ENCODE measurements at places on chromosomes 1 and 21.

DNA sequence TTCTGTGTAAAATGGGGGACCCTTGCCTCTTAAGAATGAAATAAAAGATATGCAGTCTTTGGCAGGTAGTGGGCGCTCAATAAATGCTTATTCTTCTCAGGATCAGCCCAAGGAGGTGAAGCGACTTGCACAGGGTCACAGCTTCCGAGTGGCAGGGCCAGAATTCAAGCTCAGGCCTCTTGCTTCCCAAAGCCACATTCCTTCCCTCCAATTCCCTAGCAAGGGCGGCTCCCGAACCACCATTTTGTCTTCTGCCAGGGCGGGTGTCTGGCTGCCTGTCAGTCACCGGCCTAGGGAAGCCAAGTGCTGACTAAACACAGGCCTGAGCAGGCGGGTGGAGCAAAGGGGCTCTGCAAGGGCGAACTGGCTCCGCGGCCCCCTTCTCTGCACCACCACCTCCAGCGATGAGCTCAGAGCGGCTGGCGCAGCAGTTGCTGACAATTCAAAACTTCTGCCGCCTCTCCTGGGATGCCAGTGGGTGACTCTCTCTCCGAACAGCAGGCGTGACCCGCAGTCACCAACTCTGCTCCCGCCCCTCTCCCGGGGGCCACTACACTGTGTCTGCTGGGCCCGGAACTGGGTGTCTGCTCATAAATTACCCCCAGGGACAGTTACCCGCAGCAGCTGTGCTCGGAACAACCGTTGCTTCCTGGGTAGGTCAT lies 10.8 kb downstream of the GPR3 start:
- no peak for DNase-seq

- DNase-seq: no peak
These were observed 2.8 kb downstream of the GALNT2 start for GRCh38 chr1:230069796-230070195.

DNA sequence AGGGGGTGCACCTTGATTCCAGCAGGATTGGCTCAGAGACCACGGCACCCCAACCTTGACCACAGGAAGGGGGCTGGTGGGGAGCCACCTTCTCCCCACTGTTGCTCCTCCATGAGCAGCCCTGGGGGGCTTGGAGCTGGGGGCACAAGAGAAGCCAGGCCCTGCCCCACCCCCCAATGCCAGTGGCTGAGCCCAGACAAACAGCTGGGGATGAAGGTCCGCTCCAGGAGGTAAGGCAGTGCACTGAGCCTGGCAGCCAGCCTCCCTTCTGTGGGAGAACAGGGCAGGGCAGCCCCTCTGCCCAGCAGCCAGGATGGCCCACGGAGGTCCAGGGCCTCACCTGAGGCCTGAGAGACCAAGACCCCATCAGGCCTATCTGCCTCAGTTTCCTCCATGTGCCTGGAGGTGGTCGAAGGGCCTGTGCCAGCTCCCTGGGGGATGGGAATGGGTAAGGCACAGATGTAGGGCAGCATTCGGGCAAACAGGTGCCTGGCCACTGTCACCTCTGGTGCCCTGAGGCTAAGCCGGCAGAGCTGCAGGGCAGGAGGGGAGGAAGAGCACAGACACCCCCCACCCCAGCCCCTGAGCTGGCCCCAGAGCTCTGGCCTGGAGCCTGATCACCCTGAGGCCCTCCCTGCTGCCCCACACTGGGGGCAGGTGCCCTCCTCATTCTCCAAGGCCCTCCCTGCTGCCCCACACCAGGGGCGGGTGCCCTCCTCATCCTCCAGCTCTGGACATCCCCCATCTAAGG lies 7.1 kb downstream of the ITGB2 start:
- no peak for DNase-seq

GRCh38 chr1:2973601-2974593 lies 47.4 kb upstream of the ACTRT2 start:
- no peak for DNase-seq

GRCh38 chr1:155794605-155795245 lies 62.3 kb downstream of the GON4L start:
- no peak for DNase-seq

DNA sequence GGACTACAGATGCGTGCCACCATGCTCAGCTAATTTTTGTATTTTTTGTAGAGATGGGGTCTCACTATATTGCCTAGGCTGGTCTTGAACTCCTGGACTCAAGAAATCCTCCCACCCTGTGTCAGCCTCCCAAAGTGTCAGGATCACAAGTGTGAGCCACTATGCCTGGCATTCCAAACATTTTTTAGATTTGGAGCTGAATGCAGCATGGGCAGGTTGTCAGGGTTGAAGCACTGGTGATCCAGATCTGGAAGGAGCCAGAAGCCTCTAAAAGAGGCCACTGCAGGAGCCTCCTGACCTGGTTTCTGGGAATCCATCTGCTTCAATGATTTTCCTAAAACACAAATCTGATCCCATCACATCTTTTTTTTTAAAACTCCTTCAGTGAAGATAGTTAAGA lies 1.8 kb upstream of the CTPS1 start:
- DNase-seq: no peak

DNA sequence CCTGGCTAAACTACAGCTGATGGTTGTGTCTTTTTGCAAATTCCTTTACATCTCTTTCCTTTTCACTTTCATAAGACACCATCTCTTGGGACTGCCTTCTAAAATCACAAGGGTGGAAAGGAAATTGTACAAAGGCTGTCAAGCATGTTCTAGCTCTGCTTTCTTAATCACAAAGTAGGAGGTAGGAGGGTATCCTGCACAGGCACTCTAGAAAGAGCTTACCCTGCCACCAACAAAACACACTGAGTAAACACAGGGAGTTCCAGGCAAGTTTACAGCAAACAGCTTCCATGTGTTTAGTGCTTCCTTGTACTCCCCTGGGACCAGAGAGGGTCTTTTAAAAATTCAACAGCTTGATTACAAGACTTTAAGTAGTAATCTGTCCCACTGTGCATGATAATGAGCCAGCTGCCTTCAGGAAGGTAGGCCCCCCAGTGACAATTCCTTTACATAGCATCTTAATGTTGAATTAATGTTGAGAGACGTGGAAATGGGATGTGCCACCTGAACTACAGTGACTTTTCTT lies 2.4 kb downstream of the PLPP3 start:
- no peak for DNase-seq

Measured in BJ (cell line).